ENCODE measurements at places on chromosomes 16 and 17.
A peak's percentile ranks its signal among the peaks of the same experiment; 100 is the strongest.

DNA sequence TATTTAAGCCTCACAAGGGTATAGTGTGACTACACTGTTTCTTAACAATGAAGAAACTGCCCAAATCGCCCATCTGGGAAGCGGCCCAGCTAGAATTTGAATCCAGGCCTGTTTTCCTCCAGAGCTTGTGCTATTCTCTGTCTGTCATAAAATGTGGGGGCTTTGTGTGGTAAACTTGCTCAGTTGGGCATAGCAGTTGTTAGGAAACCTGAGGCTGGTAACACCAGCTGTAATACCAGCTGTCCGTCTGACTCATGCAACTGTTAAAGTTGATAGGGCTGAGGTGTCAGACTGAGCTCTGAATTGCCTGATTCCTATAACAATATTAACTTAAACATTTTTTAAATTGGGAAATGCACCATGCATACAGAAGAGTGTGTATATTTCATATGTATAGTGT is 9.3 kb downstream of the NOD2 start:
- no peak for DNase-seq

GRCh38 chr17:179066-179432 is 2.4 kb downstream of the DOC2B start:
- no peak for DNase-seq

GRCh38 chr16:86176462-86176861 is 277.5 kb downstream of the IRF8 start:
- DNase-seq = no peak

- DNase-seq = no peak
Observed at GRCh38 chr16:59058250-59058649, 324.1 kb upstream of the GOT2 start.

GRCh38 chr16:62392698-62393097 is 356.5 kb upstream of the CDH8 start:
- DNase-seq = no peak

DNA sequence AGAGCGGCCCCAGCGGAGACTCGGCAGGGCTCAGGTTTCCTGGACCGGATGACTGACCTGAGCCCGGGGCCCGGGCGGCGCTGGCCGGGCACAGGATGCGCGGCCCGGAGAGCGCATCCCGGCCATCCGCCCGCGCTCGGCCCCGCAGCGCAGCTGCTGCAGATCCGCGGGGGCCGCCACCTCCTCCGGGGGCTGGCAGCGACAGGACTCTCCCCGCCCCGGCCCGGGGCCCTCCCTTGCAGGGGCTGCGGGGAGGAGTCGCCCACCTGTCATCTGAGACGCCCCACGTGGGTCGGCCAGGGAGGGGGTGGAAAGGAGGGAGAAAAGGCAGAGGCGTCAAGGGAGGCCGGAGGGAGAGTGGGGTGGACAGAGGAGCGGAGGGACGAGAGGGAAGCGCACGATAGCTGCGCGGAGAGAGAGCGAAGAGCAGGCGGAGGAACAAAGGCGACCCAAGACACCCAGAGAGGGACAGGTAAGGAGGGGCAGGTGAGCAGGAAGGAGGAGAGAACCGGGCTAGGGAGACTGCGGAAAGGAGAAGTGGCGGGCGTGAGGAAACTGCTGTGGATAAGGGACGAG is 471 bp upstream of the PRKAR1A start:
- peak; percentile 42 for DNase-seq

- DNase-seq = no peak
Observed at GRCh38 chr17:61595418-61596186, 4.6 kb upstream of the NACA2 start.

DNA sequence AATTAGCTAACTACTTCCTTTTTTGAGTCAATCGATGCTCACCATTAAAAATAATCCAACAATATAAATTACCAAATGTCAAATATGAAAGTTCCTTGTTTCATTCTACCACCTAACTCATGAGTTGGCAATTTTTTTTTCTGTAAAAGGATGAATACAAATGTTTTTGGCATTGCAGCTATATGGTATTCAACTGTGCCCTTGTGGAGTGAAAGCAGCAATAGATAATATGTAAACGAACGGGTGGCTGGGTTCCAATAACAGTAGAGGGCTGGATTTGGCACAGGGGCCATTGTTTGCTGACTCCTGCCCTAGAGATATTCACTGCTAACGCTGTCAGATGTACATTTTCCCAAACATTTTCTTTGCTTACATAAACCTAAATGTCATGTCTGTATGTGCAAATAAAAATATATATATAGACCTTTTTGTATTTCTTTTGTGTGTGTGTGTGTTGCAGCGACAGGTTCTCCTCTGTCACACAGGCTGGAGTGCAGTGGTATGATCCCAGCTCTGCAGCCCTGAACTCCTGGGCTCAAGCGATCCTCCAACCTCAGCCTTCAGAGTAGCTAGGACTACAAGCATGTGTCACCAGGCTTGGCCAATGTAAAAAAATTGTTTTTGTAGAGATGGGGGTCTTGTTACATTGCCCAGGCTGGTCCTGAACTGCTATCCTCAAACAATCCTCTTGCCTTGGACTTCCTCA is 73.9 kb downstream of the RPGRIP1L start:
- no peak for DNase-seq

- DNase-seq = no peak
Observed at GRCh38 chr17:61492759-61493526, 40.7 kb downstream of the TBX4 start.

DNA sequence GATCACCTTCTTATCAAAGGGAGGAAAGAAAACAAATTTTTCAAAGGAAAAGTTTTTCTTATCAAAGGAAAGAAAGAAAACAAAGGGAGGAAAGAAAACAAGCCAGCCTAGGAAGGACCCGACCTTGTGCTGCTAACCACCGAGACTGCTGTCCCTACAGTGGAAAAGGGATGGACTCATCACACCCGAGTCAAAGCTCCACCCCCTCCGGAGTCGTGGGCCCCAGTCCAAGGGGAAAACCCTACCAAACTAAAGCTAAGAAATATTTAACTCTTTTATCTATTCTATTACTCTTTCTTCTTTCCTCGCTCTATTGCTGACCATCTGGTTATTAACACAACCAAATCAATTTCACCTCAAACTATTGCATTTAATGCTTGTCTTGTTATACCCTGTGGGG is 6.1 kb upstream of the ENDOV start:
- DNase-seq = no peak

- no peak for DNase-seq
Observed at GRCh38 chr16:3188675-3188924, 596 bp downstream of the OR1F1 start.

- DNase-seq = no peak
Observed at GRCh38 chr16:64507240-64508024, 614.4 kb downstream of the CDH11 start.

- DNase-seq = no peak
Observed at GRCh38 chr17:72053449-72053848, 67.4 kb upstream of the SOX9 start.

GRCh38 chr16:47018223-47018891 is 44.9 kb upstream of the DNAJA2 start:
- peak; percentile 34 for DNase-seq
